ENCODE measurements at places on chromosomes 12 and 14.

DNA sequence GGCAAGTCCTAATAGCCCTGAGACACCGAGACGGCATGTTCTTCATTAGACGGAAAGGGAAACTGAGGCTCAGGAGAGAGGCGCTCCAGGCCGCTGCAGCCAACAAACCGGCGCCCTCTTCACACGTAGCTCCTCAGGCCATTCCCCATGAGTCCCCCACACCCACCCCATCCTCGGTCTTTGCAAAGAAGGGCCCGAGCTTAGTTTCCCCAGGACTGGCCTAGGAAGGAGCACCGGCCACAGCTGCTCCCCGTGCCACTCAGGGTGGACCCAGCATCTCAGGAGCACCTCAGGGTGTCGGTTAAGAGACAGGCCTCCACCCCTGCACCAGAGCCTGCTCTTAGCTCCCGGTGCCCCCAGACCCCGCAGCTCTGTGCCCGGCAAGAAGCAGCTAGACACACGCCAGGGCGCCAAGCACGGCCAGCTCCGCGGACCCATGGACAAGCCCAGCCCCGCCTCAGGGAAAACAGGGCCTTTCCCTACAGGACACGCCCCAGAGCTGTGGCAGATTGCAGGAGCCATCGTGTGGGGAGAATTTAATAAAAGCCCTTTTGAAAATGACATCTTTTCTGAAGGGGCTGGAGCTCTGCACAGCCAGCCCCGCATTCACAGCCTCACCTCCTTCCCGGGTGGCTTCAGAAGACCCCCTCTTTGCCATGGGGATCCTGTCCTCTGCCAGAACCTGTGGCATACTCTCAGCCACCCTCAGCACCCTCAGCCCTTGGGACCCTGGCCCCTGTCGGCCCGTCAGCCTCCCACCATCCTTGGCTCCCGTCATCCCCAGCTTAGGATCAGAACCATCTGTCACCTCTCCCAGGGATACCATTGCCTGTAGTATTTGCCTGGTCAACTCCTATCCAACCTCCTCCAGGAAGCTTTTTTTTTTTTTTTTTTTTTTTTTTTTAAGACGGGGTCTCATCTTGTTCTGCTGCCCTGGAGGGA is 59.7 kb downstream of the LGMN start:
- no peak for DNase-seq

- no peak for DNase-seq
These were observed 66.5 kb upstream of the MON2 start for GRCh38 chr12:62400135-62400534.

DNA sequence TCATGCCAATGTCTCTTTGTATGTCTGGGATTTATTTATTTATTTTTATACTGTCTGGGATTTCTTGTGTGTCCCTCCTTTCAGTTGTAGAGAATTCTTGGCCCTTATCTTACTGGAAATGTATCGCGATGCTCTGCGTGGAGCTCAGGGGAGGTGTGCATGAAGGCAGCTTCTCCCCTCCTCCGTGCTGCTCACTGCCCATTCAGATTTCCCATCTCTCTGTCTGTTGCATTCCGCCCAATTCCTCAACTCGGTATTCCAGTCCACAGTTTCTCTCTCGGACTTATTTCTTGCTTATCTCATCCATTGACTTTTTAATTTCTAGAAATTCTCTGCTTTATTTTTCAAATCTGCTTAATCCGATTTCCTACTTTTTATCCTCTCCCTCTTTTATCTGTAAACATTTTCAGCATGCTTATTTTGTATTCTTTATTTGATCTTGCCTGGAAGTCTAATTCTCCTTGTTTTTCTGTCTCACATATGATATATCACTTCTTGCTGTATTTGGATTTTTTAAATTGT is 93.2 kb downstream of the FBXW8 start:
- DNase-seq, result no peak

DNA sequence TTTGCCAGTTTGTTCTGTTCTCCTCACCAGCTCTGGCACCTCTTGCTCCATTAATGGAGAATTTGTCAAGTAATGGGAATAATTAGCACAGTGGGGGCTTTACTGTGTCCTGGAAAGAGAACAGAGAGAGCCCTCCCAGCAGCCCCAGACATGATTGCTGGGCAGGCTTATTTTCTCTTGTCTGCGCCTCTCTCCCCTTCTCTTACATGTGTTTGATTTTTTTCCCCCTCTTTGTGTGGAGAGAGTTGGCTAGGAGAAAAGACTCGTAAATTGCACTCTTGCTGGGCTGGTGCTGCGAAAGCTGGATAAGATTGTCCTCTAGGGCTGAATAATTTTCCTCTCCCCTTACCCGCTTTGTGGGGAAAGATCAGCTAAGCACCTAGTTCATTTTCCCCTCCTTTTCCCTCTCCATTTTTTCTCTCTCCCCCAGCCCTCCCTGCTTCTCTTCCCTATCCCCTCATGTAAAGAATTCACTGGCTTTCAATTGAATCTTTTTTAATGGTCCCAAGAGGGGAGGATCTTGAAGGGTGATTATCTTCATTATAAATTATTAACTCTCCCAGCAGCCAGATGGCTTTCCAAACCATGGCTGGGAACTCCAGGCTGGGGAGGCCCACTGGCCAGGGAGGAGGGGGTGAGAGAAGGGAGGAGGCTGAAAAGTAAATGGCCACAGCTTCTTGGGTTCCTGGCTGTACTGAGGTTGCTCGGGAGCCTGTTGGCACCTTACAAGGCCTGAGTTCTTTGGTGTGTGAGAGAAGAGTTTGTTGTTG is 62.2 kb downstream of the NRXN3 start:
- DNase-seq, result no peak

GRCh38 chr12:108033090-108033489 is 96.0 kb upstream of the WSCD2 start:
- no peak for DNase-seq

DNA sequence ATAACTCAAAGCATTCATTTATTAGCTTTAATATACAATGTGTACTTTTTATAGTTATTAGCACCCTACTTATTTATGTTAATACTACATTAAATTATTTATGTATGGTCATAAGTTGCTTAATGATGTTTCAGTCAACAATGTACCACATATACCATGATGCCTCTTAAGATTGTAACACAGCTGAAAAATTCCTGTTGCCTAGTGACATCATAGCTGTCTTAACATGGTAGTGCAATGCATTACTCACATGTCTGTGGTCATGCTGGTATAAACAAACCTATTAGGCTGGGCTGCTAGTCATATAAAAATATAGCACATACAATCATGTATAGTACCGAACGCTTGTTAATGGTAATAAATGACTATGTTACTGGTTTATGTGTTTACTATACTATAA is 120.4 kb downstream of the ANO6 start:
- DNase-seq, result no peak

GRCh38 chr12:4051596-4051995 is 178.4 kb upstream of the PARP11 start:
- no peak for DNase-seq

- DNase-seq, result no peak
These were observed 105.0 kb downstream of the SLC35F4 start for GRCh38 chr14:57760896-57761295.

- DNase-seq, result no peak
These were observed 251.6 kb upstream of the ALG10 start for GRCh38 chr12:33770652-33771051.

- no peak for DNase-seq
These were observed 516.9 kb downstream of the SLC16A7 start for GRCh38 chr12:60112763-60113162.

All from stimulated activated CD4-positive, alpha-beta T cell treated with anti-CD3 and anti-CD28 coated beads, Interleukin-4, amount 100 ng/mL, for 48 hours (primary cell).